ENCODE measurements at places on chromosomes 11 and 22.

GRCh38 chr11:22432291-22433093 lies 94.3 kb downstream of the SLC17A6 start:
- no peaks in the 10 kb centered on the region for H3K36me3 ChIP-seq
- H3K27ac ChIP-seq, result peak overlapping the region; percentile 61
- H3K4me1 ChIP-seq, result no peaks in the 10 kb centered on the region
- peaks cover 2% of the 10 kb centered on the region for H3K27me3 ChIP-seq

GRCh38 chr22:46349238-46349637 lies 13.7 kb downstream of the TRMU start:
- H3K36me3 ChIP-seq, result peaks cover 100% of the 10 kb centered on the region
- peaks cover 20% of the 10 kb centered on the region for H3K4me1 ChIP-seq
- peak overlapping the region; percentile 72 for H3K27ac ChIP-seq
- H3K27me3 ChIP-seq, result no peaks in the 10 kb centered on the region

GRCh38 chr11:27330633-27331270 lies 32.3 kb downstream of the CCDC34 start:
- no peak for DNase-seq
- H3K4me3 ChIP-seq, result no peak overlapping the region
- H3K4me1 ChIP-seq, result no peaks in the 10 kb centered on the region
- H3K27ac ChIP-seq, result no peak overlapping the region
- H3K36me3 ChIP-seq, result no peaks in the 10 kb centered on the region

- H3K4me1 ChIP-seq, result no peaks in the 10 kb centered on the region
- no peaks in the 10 kb centered on the region for H3K36me3 ChIP-seq
- no peaks in the 10 kb centered on the region for H3K27me3 ChIP-seq
- no peak for DNase-seq
- no peak overlapping the region for H3K4me3 ChIP-seq
Measured at GRCh38 chr11:99920956-99921355, 766.1 kb upstream of the ARHGAP42 start.

DNA sequence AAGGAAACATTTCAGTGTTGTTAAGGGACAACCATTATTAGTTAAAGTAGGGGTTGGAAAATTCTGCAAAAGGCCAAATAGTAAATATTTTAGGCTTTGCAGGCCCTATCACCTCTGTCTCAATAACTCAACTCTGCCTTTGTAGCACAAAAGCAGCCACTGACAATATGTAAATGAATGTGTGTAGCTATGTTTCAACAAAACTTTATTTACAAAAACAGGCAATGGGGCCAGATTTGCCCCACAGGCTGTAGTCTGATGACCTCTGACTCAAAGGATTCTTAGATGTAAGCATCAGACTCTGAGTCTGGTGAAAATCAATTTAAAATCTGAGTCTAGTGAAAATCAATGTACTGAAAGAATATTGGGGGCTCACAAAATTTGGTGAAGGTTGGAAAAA lies 50.3 kb downstream of the PAK1 start:
- no peaks in the 10 kb centered on the region for H3K36me3 ChIP-seq
- H3K4me3 ChIP-seq, result no peak overlapping the region
- no peaks in the 10 kb centered on the region for H3K27me3 ChIP-seq
- no peak for DNase-seq
- H3K4me1 ChIP-seq, result no peaks in the 10 kb centered on the region

Data from heart right ventricle (tissue), 16 donors.